A549 treated with dexamethasone at 1 μM for 4 hours (cell line): ENCODE measurements at places on chromosomes 11 and 22. TPM values are rescaled to one million over a fixed set of nuclear protein-coding genes. Genes with fewer than 3 reads are reported as not detected.

The FREY1 gene
- 0.34 to 0.98 TPM (median 0.46 TPM) in 4 of 5 replicates, not detected in the other for total RNA-seq

The NAGA gene
- total RNA-seq, result 5.5 to 7.7 TPM (median 7.4 TPM) in 5 replicates

The TBX10 gene
- total RNA-seq, result not detected in 5 replicates

The IRF7 gene
- total RNA-seq, result 6.6 to 9.0 TPM (median 7.0 TPM) in 5 replicates

The MAPK8IP2 gene
- 2.5 to 4.0 TPM (median 3.6 TPM) in 5 replicates for total RNA-seq

The MMP7 gene
- 20.7 to 34.8 TPM (median 25.3 TPM) in 5 replicates for total RNA-seq

The MAJIN gene
- not detected in 5 replicates for total RNA-seq

The OR8D4 gene
- total RNA-seq, result not detected in 5 replicates

The PAX6 gene
- 0.54 to 1.3 TPM (median 0.82 TPM) in 5 replicates for total RNA-seq

The APOA1 gene
- total RNA-seq, result 0.12 to 0.34 TPM (median 0.20 TPM) in 5 replicates

The TMEM45B gene
- total RNA-seq, result 0.04 to 0.18 TPM (median 0.11 TPM) in 5 replicates

The CCDC73 gene
- total RNA-seq, result 0.03 to 0.04 TPM in 2 of 5 replicates, not detected in the others

The CTSC gene
- 59.6 to 74.7 TPM (median 64.8 TPM) in 5 replicates for total RNA-seq

The MS4A1 gene
- not detected in 5 replicates for total RNA-seq

The PLEKHB1 gene
- total RNA-seq, result 0.61 to 1.6 TPM (median 1.0 TPM) in 5 replicates

The SYT13 gene
- total RNA-seq, result 5.8 to 7.5 TPM (median 6.6 TPM) in 5 replicates
